Activated CD4-positive, alpha-beta T cell treated with anti-CD3 and anti-CD28 coated beads for 48 hours (primary cell): ENCODE measurements at places on chromosomes 7 and 10.

- DNase-seq, result no peak
Measured at GRCh38 chr7:151470711-151471110, 30.8 kb upstream of the CRYGN start.

DNA sequence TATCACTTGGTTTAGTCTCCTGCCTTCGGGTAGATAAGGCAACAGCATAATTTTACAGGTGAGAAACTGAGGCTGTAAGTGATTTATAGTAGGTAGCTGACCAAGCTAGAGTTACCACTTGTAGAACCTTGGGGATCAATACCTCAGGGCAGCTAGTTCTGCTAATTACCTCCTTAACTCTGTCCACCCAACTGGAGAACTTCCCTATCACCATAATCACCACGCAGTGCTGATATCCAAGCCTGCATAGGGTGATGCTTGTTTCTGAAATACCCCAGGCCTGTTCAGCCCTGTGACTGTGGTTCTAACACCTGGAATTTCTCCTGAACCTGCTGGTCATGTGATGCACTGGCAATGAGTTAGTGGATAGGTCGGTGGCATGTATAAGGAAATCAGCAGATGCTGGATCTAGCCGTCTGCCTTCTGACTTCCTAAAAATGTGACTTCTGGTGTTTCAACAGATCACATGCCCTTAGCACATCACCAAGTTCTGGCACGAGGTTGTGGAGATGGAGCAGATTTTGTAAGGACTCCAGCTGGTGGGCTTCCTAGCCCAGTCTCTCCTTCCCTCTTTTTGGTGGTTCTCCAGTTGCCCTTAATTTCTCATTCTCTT, 15.3 kb downstream of the PLAU start:
- no peak for DNase-seq

DNA sequence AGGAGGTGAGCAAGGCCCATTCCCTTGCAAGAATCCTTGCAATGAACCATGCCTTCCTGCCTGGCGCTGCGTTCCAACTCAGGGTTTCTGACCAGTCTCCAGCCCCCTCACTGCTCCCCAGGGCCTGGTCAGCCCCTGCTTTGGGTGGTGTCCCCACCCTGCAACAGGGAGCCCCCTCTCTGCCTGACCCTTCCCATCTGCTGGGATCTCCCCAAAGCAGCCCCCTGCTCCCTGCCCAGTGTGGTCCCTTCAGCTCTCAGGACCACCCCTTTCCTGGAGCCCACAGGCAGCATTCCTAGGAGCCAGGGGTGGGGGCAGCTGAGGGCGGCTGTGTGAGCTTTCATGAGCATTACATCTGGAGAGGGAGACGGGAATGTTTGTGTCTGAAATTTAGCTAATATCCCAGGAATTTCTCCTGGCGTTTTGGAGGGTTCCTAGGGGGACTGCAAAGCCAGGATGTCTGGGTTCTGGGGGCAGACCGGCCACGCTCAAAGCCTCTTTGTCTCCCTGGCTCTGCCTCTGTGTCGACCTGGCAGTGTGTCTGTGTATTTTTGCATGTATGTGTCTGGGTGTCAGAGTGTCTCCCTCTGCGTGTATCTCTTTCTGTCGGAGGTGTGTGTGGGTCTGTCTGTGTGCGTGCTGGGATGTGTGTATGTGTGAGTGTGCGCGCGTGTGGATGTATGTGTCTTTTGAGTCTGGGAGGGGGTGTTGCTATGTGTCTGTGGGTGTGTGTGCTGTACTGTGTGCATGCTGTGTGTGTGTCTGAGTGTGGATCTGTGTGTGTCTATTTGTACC, 300.5 kb upstream of the ZMIZ1 start:
- no peak for DNase-seq

DNA sequence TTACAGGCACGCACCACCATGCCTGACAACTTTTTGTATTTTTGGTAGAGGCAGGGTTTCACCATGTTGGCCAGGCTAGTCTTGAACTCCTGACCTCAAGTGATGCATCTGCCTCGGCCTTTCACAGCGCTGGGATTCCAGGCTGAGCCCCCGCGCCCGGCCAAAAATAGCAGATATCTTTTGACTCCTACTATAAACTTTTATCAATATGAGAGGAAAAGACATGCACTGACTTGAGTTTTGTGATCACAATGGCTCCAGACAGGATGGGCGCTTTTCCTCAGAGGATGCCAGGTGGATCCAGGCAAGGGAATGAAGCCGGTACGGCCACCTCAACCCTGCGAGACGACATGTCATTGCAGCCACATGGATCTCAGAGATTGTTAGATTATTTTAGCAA, 123.9 kb downstream of the DNAJB6 start:
- DNase-seq, result no peak

DNA sequence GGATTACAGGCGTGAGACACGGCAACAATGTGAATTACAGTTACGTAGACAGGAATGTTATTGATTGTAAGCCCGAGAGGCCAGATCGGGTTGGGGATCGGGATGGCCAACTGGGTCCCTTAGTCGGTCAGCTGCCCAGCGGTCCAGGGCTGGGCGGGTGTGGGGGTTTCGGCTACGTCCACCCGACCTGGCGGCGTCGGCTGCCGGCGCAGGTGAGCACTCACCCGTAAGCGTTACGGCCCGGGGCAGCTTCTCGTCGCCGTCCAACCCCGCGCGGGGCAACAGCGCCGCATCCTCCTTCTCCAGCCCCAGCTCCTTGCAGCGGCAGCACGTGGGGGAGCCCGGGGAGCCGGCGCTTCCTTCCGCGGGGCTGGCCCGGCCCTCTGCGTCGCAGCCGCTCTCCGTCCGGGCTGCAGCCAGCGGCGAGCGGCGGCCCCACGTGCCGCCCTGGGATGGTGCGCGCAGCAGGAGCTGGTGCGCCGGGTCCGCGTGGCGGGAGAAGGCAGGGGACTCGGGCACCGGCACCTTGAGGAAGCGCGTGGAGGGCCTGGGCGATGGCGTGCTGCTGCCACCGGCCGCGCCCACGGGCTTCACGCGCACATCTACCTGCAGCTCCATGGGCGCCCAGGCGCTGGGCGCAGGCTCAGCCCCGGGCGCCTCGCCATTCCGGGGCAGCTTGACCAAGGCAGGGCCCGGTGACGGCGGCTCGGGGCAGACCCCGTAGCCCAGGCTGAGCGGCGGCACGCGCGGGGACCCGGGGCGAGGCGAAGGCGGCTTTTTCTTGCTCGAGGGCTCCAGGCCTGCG, 609 bp downstream of the KLRG2 start:
- peak; percentile 34 for DNase-seq

DNA sequence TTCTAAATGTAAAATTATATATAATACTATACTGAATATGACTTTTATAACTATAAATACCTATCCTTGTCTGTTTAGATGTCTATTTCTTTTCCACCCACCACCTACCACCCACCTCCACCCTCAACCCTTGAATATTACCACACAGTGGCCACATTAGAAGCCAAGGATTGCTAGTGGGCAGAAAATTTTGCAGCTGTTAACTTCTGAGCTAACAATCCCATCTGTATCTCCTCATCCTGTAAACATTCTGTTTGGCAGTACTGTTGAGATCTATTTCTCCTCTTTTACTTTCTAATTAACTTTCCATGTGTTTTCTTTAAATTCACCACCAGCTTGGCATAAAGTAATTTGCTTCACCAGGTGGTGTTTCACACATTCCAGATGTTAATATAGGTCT, 281.1 kb upstream of the BMPER start:
- no peak for DNase-seq

DNA sequence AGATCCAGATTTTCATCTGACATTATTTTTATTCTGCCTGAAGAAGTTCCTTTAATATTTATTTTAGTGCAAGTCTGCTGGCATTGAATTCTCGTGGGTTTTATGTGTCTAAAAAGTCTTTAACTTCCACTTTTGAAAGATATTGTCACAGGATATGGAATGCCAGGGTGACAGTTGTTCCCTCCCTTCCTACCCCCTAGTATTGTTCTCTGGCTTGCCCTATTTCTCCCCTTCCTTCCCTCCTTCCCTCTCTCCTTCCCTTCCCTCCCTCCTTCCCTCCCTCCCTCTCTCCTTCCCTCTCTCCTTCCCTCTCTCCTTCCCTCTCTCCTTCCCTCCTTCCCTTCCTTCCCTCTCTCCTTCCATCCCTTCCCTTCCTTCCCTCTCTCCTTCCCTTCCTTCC, 14.9 kb downstream of the OLAH start:
- DNase-seq, result no peak

GRCh38 chr10:118840776-118841468, 86.2 kb upstream of the CACUL1 start:
- no peak for DNase-seq

DNA sequence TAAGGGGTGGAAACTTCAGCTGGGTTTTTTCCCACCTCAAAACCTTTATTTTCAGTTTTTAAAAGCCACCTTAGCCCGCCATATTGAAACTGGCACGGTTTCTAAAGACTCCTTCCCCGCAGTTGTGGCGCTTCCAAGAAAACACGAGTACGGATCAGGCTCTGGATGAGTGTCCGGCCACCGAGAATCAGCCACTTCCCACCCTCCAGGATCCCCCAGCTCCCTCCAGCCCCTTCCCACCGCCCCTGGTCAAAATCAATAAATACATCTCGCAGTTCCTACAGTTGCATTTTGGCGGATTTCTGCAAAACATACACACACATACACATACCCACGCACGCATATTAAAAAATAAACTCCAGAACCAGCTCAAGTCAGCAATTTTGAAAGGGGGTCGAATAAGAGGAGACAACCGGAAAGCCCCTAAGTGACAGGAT, 1.1 kb downstream of the SFMBT2 start:
- DNase-seq, result peak; percentile 58

DNA sequence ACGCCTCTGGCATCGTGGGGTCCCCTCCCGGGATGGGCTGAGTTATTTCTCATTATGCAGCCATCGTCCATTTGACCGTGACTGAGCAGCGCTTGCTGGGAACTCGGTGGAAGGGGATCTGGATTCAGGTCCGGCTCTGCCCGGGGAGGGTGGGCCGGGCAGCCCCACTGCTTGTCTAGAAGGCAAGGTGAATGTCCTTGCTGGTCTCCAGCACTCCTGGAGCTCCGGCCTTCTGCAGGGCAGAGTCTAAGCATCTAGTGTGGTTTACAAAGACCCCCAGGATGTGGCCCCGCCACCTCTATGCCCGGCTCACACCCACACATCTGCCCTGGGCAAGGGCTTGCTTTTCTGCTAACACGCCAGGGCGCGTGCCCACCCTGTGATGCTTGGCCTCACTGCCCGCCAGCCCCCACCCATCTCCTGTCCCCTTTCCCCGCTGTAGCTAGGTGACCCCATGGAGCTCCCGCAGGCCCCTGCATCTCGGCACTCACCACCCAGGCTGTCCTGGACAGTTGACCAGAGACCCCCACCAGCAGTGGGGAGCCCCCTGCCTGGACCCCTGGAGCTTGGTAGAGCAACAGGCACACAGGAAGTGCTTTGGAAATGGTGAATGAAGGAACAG, 151.0 kb upstream of the CHST15 start:
- DNase-seq, result no peak

DNA sequence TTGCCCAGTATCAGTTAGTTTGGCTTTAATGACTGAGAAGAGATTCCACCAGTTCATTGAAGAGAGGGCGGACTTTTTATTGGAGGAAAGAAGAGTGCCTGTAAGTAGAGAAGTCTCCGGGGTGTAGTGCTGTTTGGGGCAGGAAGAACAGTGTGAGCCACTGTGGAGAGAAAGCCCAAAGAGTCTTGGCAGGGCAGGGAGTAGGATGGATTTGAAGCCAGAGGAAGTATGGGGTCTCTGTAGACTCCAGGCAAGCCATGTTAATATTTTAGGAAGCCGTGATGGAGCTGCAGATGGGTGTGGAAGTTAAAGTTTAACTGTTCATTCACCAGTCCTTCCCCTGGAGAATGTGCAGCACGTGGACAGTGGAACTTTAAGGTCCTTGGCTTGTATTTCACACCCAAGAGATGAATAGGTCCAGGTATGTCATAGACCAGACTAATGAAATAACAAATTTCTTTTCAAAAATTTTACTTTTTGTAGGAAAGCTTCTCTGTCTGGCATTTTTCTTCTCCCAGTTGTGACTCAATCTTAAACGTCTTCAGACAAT, 54.1 kb downstream of the TCF7L2 start:
- no peak for DNase-seq

DNA sequence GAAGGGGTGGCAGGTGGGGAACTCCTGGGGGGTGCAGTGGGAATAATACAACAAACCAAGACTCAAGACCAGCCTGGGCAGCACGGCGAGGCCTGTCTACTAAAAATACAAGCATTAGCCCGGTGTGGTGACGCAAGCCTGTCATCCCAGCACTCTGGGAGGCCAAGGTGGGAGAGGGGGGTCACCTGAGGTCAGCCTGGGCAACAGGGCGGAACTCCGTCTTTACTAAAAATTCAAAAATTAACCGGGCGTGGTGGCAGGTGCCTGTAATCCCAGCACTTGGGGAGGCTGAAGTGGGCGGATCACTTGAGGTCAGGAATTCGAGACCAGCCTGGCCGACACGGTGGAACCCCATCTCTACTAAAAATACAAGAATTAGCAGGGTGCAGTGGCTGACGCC, 48.4 kb upstream of the ELFN1 start:
- no peak for DNase-seq

GRCh38 chr10:112792487-112793201, 157.4 kb upstream of the TCF7L2 start:
- DNase-seq, result no peak

GRCh38 chr7:51033727-51034520, 251.2 kb upstream of the GRB10 start:
- no peak for DNase-seq

GRCh38 chr10:48417374-48417773, 110.9 kb downstream of the MAPK8 start:
- DNase-seq, result no peak

- no peak for DNase-seq
Measured at GRCh38 chr7:158590181-158590530, 2.5 kb upstream of the PTPRN2 start.

DNA sequence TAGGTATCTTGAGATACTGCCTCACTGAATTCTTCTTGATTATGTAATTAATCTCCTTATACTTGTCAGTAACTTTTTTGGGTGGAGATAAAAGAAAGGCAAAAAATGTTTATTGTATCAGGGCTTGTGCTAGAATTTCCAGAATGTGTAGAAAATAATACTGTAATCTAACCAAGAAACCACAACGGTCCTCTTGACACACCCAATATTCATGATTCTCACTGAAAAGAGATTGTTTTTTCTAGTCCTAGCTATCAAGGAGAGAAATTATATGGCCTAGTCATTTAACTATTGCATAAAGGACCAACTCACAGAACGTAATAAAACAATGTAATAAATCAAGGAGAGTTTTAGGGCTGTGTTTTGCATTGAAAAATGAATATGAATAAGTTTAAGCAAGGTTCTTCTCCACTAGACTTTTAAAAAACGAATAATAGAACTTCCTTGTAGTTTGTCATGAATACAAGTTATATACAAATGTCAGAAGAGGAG, 80.0 kb upstream of the STEAP4 start:
- DNase-seq, result no peak

- no peak for DNase-seq
Measured at GRCh38 chr7:100212631-100213286, 7.0 kb upstream of the PVRIG start.

- DNase-seq, result no peak
Measured at GRCh38 chr10:70952401-70952800, 64.0 kb upstream of the PCBD1 start.

GRCh38 chr10:86535132-86535882, 13.7 kb upstream of the WAPL start:
- DNase-seq, result peak; percentile 40
